ENCODE measurements at places on chromosomes 12 and 14.

GRCh38 chr12:66499000-66499399 is 179.9 kb downstream of the GRIP1 start:
- no peak for DNase-seq

DNA sequence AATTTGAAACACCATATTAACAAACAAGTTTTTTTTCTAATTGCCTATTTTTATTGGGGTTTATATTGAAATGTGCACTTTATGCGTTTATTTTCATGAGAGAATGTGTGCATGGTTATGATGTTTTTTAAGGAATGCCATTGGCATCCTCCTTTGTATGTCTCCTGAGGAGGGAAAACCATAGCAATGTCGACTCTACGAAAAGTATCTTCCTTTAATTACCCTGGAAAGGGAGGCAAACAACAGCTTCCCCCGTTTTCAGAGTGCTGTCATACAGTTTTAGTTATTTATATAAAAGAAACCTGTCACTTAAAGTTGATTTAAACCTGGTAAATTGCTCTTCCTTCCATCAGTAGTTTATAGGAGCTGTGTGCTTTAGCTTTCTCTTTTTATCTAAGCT is 117.4 kb downstream of the PLEKHA5 start:
- DNase-seq = no peak

- no peak for DNase-seq
Measured at GRCh38 chr12:93373961-93374656, 3.6 kb upstream of the NUDT4 start.

DNA sequence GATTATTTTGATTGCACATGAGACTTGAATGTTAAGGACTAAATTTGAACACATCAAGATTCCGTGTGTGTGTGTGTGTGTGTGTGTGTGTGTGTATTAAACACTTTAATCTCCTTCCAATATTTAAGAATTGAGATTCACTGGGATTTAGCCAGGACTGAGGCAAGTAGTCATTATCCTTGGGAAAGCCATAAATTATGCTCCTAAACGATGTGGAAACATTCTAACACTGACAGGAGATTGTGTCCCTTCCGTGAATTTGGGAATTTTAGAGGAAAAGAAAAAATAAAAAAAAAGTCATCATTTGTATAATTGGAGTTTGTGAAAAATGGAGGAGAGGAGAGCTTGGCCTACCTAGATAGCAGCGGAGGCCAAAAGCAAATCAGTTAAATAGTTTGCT is 212.9 kb downstream of the DUSP6 start:
- no peak for DNase-seq

DNA sequence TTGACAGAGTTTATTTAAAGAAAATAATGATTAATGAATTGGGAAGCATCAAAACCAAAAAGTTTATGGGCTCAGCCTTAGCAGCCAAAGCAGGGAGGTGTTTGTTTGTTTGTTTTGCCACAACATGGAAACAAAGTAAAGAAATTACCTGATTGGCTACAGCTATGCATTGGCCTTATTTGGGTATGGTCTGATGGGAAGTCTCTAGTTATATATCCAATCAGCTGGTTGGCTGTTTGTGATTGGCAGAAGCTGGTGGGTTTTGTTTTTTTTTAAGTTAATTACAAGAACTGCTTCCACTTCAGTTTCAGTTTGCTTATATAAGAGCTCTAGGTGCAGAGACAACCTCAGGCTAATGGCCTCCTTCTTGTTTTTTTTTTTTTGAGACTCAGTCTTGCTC is 4.6 kb upstream of the LEMD3 start:
- DNase-seq = no peak

GRCh38 chr12:69755302-69755701 is 16.6 kb downstream of the RAB3IP start:
- DNase-seq = no peak

- DNase-seq = no peak
Measured at GRCh38 chr14:37711831-37712475, 116.5 kb downstream of the TTC6 start.

- peak; percentile 97 for DNase-seq
Measured at GRCh38 chr12:113358381-113359132, at the start of gene PLBD2. PLBD2 (plus strand) TSS chr12:113358587; CDS start chr12:113358601, 14 bp downstream.

GRCh38 chr12:65631621-65632111 is 192.6 kb upstream of the HMGA2 start:
- no peak for DNase-seq

DNA sequence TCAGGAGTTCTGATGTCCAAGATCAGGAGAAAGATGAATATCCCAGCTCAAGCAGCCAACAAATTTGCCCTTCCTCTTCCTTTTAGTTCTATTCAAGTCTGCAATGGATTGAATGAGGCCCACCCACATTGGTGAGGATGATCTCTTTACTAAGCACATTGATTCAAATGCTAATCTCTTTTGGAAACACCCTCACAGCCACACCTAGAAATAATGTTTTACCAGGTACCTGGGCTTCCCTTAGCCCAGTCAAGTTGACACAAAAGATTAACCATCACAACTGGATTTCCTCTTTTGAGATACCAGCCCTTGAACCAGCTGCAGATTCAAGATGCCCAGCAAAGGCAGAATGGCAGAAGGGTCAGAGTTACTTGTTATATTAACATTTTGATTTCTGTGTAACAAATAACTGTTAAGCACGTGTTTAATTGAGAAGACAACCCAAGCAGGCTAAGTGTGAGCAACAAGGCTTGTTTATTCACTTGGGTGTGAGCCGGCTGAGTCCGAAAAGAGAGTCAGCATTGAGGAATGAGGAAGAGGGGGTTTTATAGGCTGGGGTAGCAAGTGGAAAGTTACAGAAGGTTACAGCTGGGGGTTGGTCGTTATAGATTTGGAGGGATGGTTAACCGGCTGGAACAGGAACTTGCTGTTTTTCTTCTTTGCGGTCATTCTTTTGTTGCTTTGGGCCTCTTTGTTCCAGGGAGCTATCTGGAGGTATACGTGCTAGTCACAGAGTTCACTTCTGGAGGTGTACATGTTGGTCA is 180.3 kb downstream of the EMP1 start:
- DNase-seq = no peak

DNA sequence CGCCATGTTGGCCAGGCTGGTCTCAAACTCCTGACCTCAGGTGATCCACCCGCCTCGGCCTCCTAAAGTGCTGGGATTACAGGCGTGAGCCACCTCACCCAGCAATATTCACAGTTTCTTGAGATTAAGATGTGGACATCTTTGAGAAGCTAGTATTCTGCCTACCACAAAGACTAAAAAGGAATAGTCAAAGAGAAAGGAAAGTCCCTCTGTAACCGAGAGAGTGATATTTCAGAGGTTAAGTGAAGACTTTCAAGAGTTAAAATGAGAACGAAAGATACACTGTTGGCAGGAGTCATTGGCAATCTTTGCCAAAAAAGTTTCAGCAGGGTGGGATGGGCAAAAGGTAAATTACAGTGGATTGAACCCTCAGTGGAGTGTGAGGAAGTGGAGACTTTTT is 15.6 kb downstream of the DGKA start:
- DNase-seq = no peak

DNA sequence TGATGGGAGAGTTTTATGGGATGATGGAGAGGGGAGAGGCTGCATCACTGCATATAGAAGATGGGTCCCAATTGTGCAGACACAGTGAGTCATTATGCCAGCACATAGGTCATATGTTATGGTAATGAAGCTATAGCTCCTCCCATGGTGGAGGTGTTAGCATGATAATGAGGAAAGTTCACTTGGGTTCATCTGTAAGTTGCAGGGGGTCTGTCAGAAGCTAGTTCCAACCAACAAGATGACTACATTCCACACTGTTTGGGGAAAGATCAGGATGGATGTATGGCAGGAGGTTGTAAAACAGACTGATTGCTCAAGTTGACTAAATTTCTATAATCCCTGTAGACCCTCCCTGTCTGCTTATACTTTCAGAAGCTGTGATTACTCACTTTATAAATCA is 561.3 kb downstream of the C12orf50 start:
- DNase-seq = no peak

DNA sequence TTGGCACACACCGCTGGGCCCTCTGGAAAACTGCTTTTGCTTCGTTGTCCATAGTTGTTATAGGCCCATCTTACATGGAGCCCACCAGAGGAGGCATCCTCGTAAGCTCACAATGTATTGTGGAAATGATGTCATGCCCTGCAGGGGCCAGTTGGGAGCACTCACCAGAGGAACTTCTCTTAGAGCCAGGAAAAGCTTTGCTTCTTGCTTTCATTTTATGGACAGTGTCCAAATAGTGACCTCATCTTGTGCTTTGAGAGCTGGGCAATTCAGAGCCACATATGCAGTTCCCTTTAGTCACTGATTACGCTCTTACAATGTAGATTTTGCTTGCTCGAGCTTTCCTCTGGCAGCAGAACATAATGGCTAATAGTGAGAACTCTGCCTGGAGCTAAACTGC is 275.6 kb downstream of the AACS start:
- no peak for DNase-seq

- no peak for DNase-seq
Measured at GRCh38 chr14:55749201-55749812, 169.3 kb downstream of the KTN1 start.

DNA sequence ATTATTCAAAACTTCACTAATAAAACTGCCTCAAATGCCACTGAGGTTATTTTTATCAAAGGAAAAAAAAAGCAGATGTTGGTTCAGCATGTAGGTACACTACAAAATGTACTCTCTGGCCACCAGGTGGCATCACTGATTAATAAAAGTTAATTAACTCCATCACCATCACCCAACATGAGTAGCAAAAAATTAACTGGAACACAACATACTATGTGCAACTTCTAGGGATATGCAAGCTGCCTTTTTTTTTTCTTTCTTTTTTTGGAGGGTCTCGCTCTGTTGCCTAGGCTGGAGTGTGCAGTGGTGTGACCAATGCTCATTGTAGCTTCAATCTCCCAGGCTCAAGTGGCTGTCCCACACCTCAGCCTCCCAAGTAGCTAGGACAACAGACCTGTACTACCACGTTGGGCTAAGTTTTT is 43.8 kb upstream of the NR2C1 start:
- peak; percentile 78 for DNase-seq

DNA sequence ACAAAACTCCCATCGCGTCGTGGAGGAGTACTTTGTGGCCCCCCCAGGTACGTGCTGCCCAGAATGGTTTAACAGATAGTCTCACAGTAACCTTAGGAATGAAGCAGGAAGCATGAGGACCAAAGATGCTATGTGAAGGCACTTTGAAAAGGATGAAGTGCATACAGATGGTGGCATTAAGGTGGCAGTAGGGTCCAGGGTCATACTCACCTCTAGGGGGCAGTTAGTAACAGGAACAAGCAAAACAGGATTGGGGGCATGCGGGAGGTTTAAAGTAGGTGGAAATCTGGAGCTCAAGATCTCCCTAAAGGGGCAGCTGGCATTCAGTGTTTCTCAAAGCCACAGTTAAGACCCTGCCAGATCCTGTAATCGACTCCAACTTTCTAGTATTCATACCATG is 10.9 kb downstream of the GATC start:
- DNase-seq = no peak

- DNase-seq = no peak
Measured at GRCh38 chr14:74464785-74465184, 28.3 kb downstream of the NPC2 start.

- DNase-seq = no peak
Measured at GRCh38 chr12:84599539-84599938, 313.1 kb downstream of the SLC6A15 start.

- DNase-seq = no peak
Measured at GRCh38 chr12:108063192-108063591, 65.9 kb upstream of the WSCD2 start.

DNA sequence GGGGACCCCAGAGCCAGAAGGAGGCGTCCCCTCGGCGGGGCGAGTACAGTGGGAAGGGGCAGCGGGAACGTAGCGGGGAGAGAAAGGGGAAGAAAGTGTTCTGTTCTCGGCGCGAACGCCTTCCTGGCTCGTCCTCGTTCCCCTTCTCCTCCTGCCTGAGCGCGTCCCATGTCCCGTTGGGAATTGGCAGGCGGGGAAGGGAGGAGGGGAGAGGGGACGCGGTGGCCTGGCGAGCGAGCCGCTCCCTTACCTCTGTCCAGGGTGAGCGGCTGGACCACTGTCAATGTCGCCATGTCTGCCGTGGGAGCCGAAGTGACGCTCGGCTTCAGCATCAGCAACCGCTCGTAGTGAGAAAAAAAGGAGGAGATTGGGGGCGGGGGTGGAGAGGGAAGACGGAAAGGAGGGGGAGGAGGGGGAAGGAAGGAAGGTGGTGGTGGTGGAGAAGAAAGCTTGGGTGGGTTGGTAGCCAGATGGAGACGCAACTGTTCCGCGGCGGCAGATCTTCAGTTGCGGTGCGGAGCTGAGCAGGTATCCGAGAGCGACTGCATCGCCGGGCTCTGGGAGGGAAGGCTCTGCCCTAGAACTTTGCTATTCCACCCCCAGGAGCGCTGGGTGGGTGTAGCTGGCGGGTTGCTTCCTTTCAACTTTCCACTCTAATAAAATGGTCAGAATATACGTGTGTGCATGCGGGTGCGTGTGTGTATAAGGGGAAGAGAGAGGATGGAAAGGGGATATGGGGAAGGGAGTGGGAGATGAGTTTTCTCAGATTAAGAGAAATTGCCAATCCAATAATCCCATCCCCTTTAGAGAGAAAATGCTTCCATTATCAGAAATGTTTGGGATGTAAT is at the start of gene LIN7A:
Gene LIN7A (minus strand): TSS at position 544 of the 848 bp plus-strand sequence. CDS start 212 bp downstream, at position 332.
- no peak for DNase-seq

DNA sequence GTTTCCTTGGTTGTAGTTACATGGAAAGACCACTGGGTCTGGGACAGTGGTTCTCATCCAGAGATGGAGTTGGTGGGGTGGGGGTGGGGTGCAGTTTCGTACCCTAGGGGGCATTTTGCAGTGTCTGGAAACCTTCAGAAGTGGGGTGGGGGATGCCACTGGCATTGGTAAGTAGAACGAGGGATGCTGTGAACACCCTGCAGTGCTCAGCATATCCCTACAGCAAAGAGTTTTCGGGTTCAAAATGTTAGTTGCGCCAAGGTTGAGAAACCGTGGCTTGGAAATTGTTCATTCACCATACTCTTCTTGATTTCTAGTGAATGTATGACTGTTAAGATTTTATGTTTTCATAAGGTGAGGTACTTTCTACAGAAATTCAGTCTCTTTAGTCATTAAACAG is 28.7 kb downstream of the TRAF3 start:
- no peak for DNase-seq

- no peak for DNase-seq
Measured at GRCh38 chr12:92540782-92541423, 161.9 kb upstream of the PLEKHG7 start.

- DNase-seq = no peak
Measured at GRCh38 chr14:39140170-39140569, 26.0 kb downstream of the GEMIN2 start.

DNA sequence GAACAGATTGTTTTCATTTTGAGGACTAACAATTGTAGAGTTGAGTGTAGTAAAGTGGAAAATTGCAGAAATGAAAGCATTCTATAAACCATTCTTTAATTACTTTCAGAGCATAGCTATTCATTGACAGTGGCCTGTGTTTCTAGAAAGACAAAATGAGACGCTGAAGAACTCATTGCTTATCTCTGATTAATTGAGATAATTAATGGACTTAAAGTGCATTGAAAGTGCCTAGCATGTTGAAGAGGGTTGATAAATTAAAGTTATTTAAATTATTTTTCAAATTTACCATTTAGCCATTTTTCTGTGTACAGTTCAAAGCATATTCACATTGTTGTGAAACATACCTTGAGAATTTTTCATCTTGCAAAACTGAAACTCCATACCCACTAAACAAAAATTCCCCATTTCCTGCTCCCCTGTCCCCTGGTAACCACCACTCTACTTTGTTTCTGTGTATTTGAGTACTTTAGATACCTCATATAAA is 57.4 kb downstream of the DAAM1 start:
- DNase-seq = no peak

- no peak for DNase-seq
Measured at GRCh38 chr12:65634626-65635331, 189.5 kb upstream of the HMGA2 start.

- DNase-seq = no peak
Measured at GRCh38 chr12:13241833-13242488, 45.4 kb downstream of the EMP1 start.

- DNase-seq = no peak
Measured at GRCh38 chr12:120539303-120539702, 5.1 kb downstream of the RNF10 start.
